HTR-8/SVneo (cell line): ENCODE measurements at places on chromosomes 6 and 20.

DNA sequence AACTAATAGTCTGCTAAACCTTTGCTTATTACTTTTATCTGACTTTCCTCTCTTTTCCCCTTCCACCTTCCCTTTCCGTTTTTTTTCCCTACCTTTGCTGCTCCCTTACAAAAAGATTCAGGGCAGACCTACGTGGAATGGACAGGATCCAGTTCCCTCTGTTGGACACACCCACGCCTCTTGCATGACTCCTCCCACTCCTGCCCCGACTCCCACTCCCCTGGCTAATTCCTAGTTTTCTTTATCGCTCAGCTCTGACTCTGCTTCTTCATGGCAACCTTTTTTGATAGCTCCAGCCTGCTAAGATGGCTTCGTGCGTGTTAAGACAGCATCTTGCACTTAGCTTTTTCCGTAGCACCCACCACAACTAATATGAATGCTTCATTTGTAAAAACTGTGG, 715.6 kb upstream of the NRSN1 start:
- DNase-seq = no peak

- DNase-seq = peak; percentile 57
These were observed 637 bp downstream of the MYLK4 start for GRCh38 chr6:2749969-2750600.

DNA sequence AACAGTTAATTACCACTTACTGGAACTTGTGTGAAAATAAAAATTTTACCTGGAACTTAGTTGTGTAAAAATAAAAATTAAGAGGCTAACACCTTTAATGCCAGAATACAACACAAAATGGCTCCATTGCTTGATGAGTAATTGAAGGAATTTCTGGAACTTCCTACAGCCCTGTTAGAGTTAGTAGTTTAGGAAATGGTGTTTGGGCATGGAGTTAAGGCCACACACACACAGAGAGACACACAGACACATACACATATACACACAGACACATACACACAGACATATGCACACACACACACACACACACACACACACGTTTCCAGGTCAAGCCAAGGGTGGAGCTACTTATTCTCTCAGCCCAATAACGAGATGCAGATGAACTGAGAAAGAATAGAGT, 20.6 kb upstream of the CST3 start:
- no peak for DNase-seq

- no peak for DNase-seq
These were observed 89.9 kb upstream of the NEDD9 start for GRCh38 chr6:11322252-11322885.

DNA sequence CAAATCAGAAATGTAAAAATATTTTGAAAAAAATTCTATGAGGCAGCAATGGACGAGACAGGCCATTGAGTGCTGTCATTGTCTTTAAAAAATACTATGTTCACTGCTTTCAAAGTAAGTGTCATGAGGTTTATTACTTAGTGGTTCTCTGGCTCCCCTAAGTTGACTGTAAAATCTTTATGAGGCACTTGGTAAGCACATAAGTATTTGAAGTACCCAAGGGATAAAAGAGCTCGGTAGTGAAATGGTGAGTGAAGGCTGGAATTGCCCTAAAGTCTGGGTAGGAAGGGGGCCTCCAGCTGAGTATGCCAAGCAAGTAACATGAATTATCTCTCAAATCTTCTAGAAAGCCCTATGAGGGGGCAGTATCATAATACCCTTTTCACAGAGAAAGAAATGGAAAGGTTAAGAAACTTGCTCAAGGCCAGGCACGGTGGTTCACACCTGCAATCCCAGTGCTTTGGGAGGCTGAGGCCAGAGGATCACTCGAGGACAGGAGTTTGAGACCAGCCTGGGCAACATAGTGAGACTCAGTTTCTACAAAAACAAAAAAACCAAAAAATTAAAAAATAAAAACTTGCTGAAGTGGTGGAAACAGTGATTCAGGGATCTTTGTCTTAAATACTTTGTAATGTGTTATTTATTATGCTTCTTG, 5.5 kb upstream of the CTCFL start:
- DNase-seq = no peak

GRCh38 chr20:15593081-15593480, 980.2 kb downstream of the KIF16B start:
- no peak for DNase-seq

DNA sequence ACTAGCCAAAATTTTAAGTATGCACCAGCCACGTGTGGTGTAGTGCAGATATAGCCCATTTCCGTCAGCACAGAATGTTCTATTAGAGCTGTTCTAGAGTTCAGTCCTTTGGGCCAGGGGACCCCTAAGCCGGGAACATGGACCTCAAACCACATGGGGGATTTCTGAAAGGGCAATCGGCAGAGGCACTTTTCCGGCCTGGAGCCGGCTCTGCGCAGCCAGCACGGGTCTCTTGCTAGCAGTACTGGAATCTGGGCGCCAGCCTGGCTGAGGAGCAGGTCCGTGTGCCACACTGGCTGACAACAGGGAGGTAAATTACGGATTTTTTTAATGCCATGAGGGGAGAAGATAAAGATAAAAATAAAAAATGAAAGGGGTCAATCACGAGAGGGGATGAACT, 120.5 kb downstream of the SULF2 start:
- DNase-seq = no peak

DNA sequence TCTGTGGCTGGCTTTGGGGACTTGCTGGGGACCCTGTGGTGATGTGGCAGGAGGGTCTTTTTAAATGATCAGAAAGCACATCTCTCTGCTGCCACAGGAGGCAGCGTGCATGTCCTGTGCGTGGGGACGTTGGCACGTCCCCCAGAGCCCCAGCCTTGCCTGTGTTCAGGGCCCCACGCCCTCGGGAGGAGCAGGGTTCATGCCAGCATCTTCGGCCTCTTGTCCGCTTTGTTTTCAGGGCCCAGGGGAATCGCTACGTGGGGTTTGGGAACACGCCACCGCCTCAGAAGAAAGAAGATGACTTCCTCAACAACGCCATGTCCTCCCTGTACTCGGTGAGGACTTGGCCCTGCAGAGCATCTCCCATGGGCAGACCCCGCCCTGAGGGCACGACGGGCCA, 6.0 kb downstream of the ARFGAP1 start:
- no peak for DNase-seq

DNA sequence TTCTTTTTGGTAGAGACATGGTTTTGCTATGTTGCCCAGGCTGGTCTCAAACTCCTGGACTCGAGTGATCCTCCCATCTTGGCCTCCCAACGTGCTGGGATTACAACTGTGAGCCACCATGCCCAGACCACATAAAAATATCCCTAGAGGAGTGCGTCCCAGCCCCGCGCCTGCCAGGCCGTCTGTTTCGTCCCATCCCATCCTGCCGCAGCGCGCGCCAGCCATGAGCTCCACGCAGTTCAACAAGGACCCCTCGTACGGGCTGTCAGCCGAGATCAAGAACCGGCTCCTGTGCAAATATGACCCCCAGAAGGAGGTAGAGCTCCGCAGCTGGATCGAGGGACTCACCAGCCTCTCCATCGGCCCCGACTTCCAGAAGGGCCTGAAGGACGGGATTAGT, 16.6 kb upstream of the AMD1 start:
- DNase-seq = no peak
